Osteoblast (primary cell): ENCODE measurements at places on chromosomes 2 and 18.
A peak's percentile ranks its signal among the peaks of the same experiment; 100 is the strongest.

- H3K4me3 ChIP-seq: no peak overlapping the region
- no peak for DNase-seq
- H3K4me1 ChIP-seq: no peaks in the 10 kb centered on the region
- H3K27ac ChIP-seq: no peak overlapping the region
Observed at GRCh38 chr2:236293241-236293810, 29.1 kb upstream of the ASB18 start.

DNA sequence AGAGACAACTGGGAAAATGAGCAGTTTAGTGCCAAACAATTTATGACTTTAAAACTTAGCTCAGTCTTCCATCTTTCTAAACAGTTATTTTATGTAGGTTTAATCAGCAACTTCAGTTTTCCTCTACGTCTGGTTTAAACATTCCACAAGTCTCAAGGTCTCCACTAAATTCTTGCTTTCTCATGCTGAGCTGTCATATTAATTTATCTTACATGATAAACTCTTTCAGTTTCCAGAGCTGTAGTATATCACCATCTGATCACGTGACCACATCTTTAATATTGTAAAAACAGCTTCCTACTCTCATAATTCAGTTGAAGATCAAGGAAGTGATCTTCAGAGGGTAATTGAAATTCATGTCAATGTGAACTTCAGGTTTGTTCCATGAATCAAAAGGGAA lies 158.6 kb downstream of the ZNF804A start:
- no peak overlapping the region for H3K27ac ChIP-seq
- H3K4me3 ChIP-seq: no peak overlapping the region
- DNase-seq: no peak
- no peaks in the 10 kb centered on the region for H3K27me3 ChIP-seq
- no peaks in the 10 kb centered on the region for H3K4me1 ChIP-seq

GRCh38 chr18:45084206-45084605 lies 403.5 kb downstream of the SETBP1 start:
- H3K27me3 ChIP-seq: no peaks in the 10 kb centered on the region
- no peak overlapping the region for H3K4me3 ChIP-seq
- no peaks in the 10 kb centered on the region for H3K4me1 ChIP-seq
- H3K27ac ChIP-seq: no peak overlapping the region

- H3K4me3 ChIP-seq: no peak overlapping the region
- H3K4me1 ChIP-seq: peaks cover 21% of the 10 kb centered on the region
- no peaks in the 10 kb centered on the region for H3K27me3 ChIP-seq
- no peaks in the 10 kb centered on the region for H3K36me3 ChIP-seq
- H3K27ac ChIP-seq: no peak overlapping the region
Observed at GRCh38 chr2:120826716-120827410, 91.2 kb downstream of the GLI2 start.

DNA sequence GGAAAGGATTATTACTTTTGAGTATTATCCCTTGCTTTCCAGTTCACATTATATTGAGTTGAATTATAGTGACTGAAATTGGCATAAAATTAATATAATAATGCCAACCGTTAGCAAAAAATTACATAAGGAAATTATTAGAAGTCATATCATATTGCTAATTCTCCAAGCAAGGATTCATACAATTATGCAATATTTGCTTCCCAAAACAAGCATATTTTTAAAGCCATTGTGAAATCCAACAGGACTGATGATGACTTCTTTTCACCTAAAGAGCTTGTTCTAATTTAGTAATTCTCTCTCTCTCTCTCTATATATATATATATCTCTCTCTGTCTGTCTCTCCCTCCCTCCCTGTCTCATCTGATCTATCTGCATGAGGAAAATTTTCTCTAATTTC lies 283.5 kb downstream of the DSEL start:
- no peaks in the 10 kb centered on the region for H3K27me3 ChIP-seq
- H3K36me3 ChIP-seq: no peaks in the 10 kb centered on the region
- H3K4me3 ChIP-seq: no peak overlapping the region
- H3K4me1 ChIP-seq: no peaks in the 10 kb centered on the region

- no peak overlapping the region for H3K27ac ChIP-seq
- no peak overlapping the region for H3K4me3 ChIP-seq
- no peak for DNase-seq
- H3K4me1 ChIP-seq: no peaks in the 10 kb centered on the region
Observed at GRCh38 chr2:33184041-33184440, 237.3 kb downstream of the LTBP1 start.

- H3K36me3 ChIP-seq: no peaks in the 10 kb centered on the region
- H3K4me3 ChIP-seq: no peak overlapping the region
- no peak overlapping the region for H3K27ac ChIP-seq
- H3K4me1 ChIP-seq: no peaks in the 10 kb centered on the region
Observed at GRCh38 chr2:204325468-204325867, 219.8 kb upstream of the PARD3B start.

DNA sequence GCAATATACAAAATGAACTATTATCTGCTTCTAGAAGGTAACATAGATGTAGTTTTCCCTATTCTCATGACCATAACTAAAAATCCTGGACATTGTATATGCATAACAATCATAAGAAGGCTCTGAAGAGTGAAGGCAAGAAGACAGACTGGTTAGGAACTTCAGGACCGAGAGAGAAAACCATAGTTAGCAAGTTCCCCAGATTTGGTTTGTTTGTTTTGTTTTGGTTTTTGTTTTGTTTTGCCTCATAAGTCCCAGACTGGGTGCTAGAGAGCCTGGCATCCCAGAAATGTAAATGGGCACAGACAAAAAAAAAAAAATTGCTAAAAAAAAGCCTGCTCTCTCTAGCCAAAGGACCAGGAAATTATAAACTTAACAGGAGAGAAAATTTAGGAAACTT lies 192.2 kb upstream of the FBXO11 start:
- H3K27me3 ChIP-seq: no peaks in the 10 kb centered on the region
- no peaks in the 10 kb centered on the region for H3K36me3 ChIP-seq
- no peak overlapping the region for H3K27ac ChIP-seq
- no peak overlapping the region for H3K4me3 ChIP-seq
- no peak for DNase-seq
- peaks cover under 1% of the 10 kb centered on the region for H3K4me1 ChIP-seq

DNA sequence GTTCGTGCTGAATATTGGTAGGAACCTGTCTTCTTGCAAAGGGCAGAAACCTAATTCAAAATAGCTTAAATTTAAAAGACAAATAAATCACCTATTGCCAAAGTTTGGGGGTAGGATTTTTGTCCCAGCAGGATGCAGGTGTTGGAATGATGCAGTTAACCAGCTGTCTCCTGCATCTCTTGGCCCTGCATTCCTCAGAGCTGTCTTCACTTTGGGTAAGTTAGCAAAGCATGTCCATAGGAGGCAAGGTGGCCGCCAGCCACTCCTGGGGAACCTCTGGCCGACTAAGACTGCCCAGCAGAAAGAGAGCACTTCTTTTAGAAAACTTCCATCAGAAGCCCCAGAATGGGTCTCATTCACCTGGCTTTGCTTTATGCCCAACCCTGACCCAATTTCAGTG lies 20.5 kb upstream of the NYAP2 start:
- H3K27me3 ChIP-seq: peaks cover 2% of the 10 kb centered on the region
- no peak overlapping the region for H3K27ac ChIP-seq
- H3K4me1 ChIP-seq: no peaks in the 10 kb centered on the region
- DNase-seq: no peak
- no peaks in the 10 kb centered on the region for H3K36me3 ChIP-seq

- H3K4me1 ChIP-seq: peaks cover 48% of the 10 kb centered on the region
- no peak overlapping the region for H3K4me3 ChIP-seq
- H3K27ac ChIP-seq: peak overlapping the region; percentile 94
- peak; percentile 63 for DNase-seq
Observed at GRCh38 chr2:19611491-19612332, 253.3 kb upstream of the OSR1 start.

DNA sequence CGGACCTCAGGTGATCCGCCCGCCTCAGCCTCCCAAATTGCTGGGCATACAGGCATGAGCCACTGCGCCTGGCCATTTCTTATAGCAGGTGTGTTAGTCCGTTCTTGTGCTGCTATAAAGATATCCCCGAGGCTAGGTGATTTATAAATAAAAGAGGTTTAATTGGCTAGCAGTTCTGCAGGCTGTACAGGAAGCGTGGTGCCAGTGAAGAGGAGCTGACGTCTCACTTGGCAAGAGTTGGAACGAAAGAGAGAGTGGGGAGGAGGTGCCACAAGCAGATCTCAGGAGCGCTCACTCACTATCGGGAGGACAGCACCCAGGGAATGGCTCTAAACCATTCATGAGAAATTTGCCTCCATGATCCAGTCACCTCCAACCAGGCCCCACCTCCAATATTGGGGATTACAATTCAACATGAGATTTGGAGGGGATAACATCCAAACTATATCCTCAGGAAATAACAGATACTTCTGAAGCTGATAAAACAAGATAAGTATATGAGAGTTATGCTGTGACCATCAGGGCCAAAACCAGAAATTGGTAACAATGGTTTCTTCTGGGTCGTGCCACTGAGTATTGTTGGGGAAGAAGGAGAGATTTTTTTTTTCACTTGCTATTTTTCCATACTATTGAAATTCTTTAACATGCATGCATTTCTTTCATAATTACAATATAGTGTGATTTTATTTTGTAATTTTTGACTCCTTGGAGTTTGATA lies 7.4 kb upstream of the RMC1 start:
- H3K27ac ChIP-seq: no peak overlapping the region
- no peaks in the 10 kb centered on the region for H3K36me3 ChIP-seq
- H3K27me3 ChIP-seq: no peaks in the 10 kb centered on the region
- no peak overlapping the region for H3K4me3 ChIP-seq
- no peak for DNase-seq

DNA sequence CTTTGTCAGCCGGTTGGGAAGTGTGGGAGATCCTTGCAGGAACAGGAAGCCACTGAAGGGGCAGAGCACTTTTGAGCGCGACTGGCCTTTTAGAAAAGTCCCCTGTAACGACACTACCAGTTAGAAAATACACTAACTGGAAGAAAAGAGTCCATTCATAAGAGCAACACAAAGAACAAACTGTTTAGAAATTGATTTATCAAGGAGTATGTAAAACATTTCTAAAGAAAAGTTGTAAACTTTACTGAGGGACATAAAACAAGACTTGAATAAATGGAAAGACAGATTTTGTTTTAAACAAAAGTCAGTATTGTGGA lies 29.8 kb upstream of the POMC start:
- no peak for DNase-seq
- no peaks in the 10 kb centered on the region for H3K36me3 ChIP-seq
- H3K27me3 ChIP-seq: peaks cover 4% of the 10 kb centered on the region
- no peak overlapping the region for H3K4me3 ChIP-seq
- H3K4me1 ChIP-seq: peaks cover 5% of the 10 kb centered on the region

DNA sequence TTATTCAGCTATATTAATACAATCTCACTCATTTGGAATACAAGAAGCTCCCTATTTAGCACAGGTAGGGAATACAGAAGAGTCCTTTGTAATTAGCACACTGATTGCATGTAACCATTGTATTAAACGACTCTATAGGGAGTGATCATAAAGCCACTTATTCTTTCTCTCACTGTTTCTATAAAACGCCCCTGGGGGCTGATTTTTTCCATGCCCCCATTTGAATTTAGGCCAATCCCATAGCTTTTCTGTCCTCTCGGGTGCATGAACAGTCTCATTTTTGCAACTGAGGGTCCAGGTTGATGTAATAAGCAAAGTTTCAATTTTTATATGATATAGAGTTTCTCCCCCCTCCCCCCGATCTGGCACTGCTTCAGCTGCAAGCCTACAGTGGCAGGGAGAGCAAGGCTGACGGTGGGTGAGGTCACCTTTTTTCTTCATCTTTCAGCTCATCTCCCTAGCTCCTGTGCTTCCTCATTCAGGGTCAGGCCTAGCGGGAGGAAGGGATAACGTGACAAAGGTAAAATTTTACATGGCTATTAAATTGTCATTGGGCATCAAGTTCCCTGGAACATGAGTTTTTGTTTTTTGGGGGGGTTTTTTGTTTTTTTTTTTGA lies 45.7 kb downstream of the GAD1 start:
- no peak overlapping the region for H3K27ac ChIP-seq
- no peak overlapping the region for H3K4me3 ChIP-seq
- H3K27me3 ChIP-seq: peaks cover 7% of the 10 kb centered on the region
- DNase-seq: no peak
- H3K36me3 ChIP-seq: no peaks in the 10 kb centered on the region

DNA sequence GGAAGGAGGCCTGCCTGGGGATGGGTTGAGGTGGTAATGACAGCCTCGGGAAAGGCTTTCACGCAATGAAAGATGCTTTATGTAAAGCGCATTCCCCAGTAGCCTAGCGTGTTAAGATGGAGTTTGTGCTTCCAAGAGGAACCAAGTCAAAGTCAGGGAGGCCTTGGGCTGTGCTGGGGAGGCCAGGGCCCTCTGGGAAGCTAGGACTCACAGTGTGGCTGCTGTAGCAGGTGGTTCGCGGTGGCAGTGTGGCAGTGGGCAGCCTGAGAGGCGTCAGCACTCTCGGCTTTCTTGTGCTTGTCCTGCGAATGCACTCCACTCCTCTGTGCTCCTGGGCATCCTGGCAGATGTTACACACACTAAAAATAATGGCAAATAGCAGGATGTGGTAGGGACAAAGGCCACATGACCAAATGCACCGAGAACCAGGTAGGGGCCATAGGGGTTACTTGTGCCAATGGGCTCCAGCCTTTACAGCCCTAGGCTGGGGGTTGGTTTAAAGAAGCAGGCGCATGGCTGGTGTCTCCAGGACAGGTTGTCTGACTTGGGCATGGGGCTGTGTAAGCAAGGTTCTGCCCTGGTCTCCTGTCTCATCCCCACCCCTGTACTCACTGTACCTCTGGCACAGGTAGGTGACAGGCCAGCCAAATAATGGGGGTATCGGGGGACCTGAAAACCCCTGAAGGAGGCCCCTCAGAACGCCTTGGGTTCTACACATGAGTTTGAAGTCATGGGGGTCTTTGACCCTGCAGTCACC lies 154.4 kb upstream of the TWIST2 start:
- no peaks in the 10 kb centered on the region for H3K36me3 ChIP-seq
- no peaks in the 10 kb centered on the region for H3K4me1 ChIP-seq
- no peak for DNase-seq
- no peak overlapping the region for H3K4me3 ChIP-seq
- H3K27ac ChIP-seq: no peak overlapping the region

DNA sequence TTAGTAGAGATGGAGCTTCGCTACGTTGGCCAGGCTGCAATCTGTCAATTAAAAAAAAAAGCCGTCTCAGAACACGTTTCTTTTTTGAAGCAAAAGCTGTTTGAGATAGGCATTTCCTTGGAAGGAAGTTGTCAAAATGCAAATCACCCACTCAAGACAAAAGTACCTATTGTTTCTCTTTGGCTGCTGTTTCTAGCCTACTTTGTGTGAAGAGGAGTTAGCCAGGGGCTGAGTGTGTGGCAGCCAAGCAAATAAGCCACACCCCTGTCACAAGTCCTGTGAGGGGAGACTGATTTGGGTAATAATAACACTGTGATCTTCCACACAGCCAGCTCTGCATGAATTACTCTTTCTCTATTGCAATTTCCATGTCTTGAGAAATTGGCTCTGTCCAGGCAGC lies 47.4 kb upstream of the CDCA7 start:
- DNase-seq: no peak
- H3K4me3 ChIP-seq: no peak overlapping the region
- H3K36me3 ChIP-seq: no peaks in the 10 kb centered on the region
- no peaks in the 10 kb centered on the region for H3K4me1 ChIP-seq
- no peak overlapping the region for H3K27ac ChIP-seq
- no peaks in the 10 kb centered on the region for H3K27me3 ChIP-seq

- H3K27me3 ChIP-seq: no peaks in the 10 kb centered on the region
- peak; percentile 85 for DNase-seq
- no peak overlapping the region for H3K4me3 ChIP-seq
- H3K27ac ChIP-seq: peak overlapping the region; percentile 94
Observed at GRCh38 chr18:8942021-8942908, 160.2 kb upstream of the NDUFV2 start.

GRCh38 chr18:965921-966758 lies 61.5 kb downstream of the ADCYAP1 start:
- no peak for DNase-seq
- H3K36me3 ChIP-seq: no peaks in the 10 kb centered on the region
- no peak overlapping the region for H3K27ac ChIP-seq
- H3K4me1 ChIP-seq: no peaks in the 10 kb centered on the region
- peaks cover 3% of the 10 kb centered on the region for H3K27me3 ChIP-seq
- H3K4me3 ChIP-seq: no peak overlapping the region
